ENCODE measurements at places on chromosomes 16 and 17. TPM values are rescaled to one million over a fixed set of nuclear protein-coding genes. Genes with fewer than 3 reads are reported as not detected.

The CLDN6 gene
- total RNA-seq = not detected

The EPX gene
- not detected for total RNA-seq

- DNase-seq = no peak
Measured at GRCh38 chr16:29182501-29182900, 197.6 kb downstream of the LAT start.

DNA sequence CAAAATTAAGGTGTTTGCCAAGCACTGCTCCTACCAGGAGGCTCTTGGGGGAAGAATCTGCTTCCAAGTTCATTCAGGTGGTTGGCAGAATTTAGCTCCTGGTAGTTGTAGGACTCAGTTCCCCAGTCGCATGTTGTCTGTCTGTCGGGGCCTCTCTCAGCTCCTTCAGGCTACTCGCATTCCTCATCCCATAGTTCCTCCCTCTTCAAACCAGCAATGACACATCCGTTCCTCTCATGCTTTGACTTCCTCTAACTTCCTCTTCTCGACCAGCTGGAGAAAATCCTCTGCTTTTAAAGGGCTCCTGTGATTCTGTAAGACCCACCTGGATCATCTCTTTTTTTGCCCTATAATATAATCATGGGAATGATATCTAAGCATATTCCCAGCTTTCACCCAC, 108.1 kb downstream of the PMP22 start:
- no peak for DNase-seq

The CACNA1G gene
- total RNA-seq = 0.24 TPM

- DNase-seq = peak; percentile 81
Measured at GRCh38 chr16:4373909-4374742, 2.5 kb downstream of the VASN start.

The VPS35L gene
- total RNA-seq = 33.4 TPM

DNA sequence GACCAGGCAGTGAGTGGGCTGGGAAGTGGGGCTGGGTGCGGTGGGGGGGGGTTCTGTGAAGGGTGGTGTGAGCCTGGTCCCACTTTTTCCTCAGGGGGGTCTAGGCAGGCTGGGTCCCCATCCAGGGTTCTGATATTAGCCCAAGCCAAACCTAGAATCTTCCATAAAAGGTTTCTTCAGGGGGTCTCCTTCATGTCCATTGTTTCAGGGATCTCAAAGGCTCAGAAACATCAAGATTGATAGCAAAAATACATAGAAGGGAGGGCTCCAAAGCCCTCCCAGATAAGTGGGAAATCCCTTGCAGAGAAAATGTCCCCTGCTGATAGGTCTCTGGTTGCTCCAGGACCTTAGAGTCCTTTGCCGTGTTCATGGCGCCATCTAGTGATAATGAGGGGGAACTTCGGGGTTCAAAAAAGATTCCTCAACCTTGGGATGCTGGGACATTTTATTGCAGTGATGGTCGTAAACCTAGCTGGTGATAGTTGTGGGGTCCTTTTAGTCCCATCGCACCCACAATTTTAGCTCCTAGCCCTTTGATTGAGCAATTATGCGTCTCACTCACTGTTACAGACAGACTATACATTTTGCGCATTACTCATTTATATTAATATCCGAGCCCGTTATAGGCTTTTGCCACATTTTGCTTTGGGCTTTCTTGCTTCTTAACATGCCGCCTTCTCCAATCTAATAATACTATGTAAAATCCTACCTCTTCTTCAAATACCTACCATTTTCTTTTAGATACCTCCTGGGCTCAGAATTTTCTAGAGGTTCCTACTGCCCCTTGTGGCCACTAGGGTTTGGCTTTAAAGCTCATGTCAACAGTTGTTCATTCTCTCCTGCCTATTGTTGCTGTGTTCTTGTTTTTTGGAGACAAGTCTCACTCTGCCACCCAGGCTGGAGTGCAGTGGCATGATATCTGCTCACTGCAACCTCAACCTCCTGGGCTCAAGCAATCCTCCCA, 35.1 kb downstream of the IGF2BP1 start:
- DNase-seq = no peak

The BAHCC1 gene
- 7.4 TPM for total RNA-seq

The SOX9 gene
- total RNA-seq = 2.2 TPM

GRCh38 chr17:29594519-29595090, 1.7 kb downstream of the ANKRD13B start:
- no peak for DNase-seq

The TLCD3B gene
- total RNA-seq = 0.24 TPM

The CDIPT gene
- 24.7 TPM for total RNA-seq

The FN3K gene
- 20.3 TPM for total RNA-seq

The IRX5 gene
- 6.8 TPM for total RNA-seq

- peak; percentile 4 for DNase-seq
Measured at GRCh38 chr16:67249178-67250044, 632 bp downstream of the SLC9A5 start.

- peak; percentile 55 for DNase-seq
Measured at GRCh38 chr16:8931859-8932258, 31.8 kb downstream of the USP7 start.

- DNase-seq = no peak
Measured at GRCh38 chr16:84876873-84877606, 57.3 kb downstream of the CRISPLD2 start.

- no peak for DNase-seq
Measured at GRCh38 chr17:77892469-77893143, 65.9 kb upstream of the TNRC6C start.

The ITGAD gene
- total RNA-seq = 0.07 TPM

GRCh38 chr16:22946433-22946832, 132.5 kb downstream of the HS3ST2 start:
- DNase-seq = no peak

DNA sequence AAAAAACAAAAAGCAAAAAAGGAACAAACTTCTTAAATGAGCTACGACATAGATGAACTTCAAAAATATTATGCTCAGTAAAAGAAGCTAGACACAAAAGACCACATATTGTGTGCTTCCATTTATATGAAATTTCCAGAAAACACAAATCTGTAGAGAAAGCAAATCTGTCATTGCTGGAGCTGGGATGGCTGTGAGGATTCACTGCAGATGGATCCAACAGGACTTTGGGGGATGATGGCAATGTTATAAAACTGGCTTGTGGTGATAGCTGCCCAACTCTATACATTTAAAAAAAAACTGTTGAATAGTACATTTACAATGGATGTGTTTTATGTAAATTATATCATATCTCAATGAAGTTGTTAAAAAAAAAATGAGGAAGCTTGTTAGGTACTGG, 52.6 kb upstream of the MAP3K14 start:
- no peak for DNase-seq

GRCh38 chr16:22073350-22073749, 19.0 kb upstream of the VWA3A start:
- DNase-seq = no peak

- DNase-seq = no peak
Measured at GRCh38 chr17:32533296-32533695, 46.5 kb downstream of the CDK5R1 start.

The ENO3 gene
- 2,679 TPM for total RNA-seq

DNA sequence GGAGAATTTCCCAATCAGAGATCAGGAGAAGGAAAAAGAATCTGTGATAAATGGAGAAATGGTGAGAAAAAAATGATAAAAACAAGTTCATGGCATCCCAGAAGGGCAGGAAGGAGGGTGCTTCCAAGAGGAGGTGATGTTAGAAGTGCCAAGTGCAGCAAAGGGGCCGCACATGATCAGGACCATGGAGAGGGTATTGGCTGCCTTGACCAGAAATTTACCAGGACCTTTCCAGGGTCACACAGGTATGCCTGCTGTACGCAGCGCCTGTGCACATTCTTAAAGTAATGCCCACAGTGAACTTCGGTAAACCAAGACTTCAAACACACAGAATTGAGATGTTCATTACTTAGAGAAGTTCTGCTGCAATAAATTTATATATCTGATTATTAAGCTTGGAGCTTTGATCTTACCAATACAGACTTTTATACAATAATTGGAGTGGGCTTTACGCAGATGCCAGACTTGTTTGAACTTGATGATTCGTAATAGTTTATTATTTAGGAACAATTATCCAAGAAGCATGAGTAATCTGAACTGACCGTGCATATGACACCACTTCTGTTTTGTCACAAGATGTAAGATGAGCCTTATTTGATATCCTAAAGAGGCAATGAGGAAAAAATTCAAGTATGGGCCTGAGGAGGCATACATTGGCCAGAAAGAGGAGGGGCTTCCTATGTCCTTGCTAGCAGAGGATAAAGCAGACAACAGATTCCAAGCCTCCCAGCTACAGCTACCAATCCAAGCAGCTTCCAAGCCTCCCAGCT, 2.2 kb upstream of the KRT33A start:
- DNase-seq = no peak

GRCh38 chr16:60818465-60818864, 1217.8 kb downstream of the CDH8 start:
- no peak for DNase-seq

DNA sequence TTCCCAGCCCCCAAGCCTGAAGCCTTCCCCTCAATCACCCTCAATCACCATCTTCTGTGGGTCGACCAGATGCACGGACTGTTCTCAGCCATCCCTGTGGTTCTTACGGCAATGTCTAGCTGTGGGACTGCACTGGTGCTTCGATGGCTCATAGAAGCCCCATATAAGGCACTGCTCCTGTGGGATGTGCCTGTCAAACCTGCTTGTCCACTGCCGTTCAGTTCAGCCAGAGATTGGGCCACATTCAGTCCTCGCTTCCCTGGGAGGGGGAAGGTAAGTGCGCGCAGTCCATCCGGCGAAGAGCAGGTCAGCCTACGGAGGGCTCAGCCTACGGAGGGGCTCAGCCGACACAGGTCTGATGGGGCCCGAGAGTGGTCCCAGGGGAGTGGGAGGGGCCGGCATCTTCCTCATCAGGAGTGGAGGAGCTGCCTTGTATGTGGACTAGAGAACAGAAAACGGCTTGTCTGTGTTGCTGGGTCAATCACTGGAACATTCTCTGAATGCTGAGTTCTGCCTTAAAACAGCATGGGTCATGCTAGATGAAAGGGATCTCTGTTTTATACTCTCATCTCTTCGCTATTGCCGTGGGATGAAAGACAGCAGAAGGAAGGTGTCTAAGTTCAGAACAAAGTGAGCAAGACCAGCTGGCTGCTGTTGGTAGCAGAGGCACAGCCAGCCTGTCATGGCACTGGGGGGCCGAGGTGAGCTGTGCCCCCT, at the start of gene CARD14:
Gene CARD14 (plus strand): TSS at position 247 of the 717 bp plus-strand sequence. CDS start 11,409 bp downstream, outside the sequence.
- no peak for DNase-seq

GRCh38 chr17:79192503-79193351, 118.1 kb downstream of the ENGASE start:
- no peak for DNase-seq

GRCh38 chr16:15576960-15577958, 65.7 kb downstream of the MARF1 start:
- DNase-seq = no peak

The MFAP4 gene
- total RNA-seq = 8.7 TPM

The MYH3 gene
- 5.8 TPM for total RNA-seq

- DNase-seq = no peak
Measured at GRCh38 chr17:72699545-72699944, 392.9 kb downstream of the SLC39A11 start.

The GLIS2 gene
- total RNA-seq = 2.2 TPM

GRCh38 chr17:18968945-18969887, 17.3 kb downstream of the SLC5A10 start:
- DNase-seq = no peak

- DNase-seq = no peak
Measured at GRCh38 chr17:8555062-8555461, 75.5 kb downstream of the MYH10 start.
